Activated naive CD4-positive, alpha-beta T cell treated with anti-CD3 and anti-CD28 coated beads, Interleukin-2, amount 50 U/mL, for 72 hours (primary cell): ENCODE measurements at places on chromosomes 1 and 21. TPM values are rescaled to one million over a fixed set of nuclear protein-coding genes. Genes with fewer than 3 reads are reported as not detected.

AKNAD1 gene
- not detected for total RNA-seq

OR2L3 gene
- not detected for total RNA-seq

GRCh38 chr1:24932284-24932683 lies 2.2 kb upstream of the RUNX3 start:
- DNase-seq, result peak; percentile 87

DNA sequence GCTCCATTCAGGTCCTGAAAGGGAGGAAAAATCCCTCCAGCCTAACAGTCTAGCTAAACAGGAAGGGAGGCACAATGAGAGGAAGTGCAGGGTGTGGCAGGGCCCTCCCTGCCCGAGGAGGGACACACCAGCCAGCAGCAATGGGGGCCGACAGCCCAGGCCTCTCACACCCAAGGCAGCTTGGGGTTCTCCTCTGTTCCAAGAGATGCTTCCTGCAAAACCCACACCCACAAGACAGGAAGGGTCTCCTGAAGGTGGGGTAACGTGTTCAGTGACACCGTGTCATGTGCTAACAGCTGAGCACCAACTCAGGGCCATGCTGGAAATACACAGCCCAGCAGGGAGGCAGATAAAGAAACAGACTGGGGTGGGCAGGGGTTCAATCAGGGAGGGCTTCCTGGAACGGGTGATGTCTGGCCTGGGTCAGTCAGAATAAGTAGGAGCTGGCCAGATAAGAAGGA lies 10.2 kb downstream of the ECE1 start:
- no peak for DNase-seq

GRCh38 chr1:21913763-21914162 lies 23.3 kb downstream of the HSPG2 start:
- DNase-seq, result no peak

DNA sequence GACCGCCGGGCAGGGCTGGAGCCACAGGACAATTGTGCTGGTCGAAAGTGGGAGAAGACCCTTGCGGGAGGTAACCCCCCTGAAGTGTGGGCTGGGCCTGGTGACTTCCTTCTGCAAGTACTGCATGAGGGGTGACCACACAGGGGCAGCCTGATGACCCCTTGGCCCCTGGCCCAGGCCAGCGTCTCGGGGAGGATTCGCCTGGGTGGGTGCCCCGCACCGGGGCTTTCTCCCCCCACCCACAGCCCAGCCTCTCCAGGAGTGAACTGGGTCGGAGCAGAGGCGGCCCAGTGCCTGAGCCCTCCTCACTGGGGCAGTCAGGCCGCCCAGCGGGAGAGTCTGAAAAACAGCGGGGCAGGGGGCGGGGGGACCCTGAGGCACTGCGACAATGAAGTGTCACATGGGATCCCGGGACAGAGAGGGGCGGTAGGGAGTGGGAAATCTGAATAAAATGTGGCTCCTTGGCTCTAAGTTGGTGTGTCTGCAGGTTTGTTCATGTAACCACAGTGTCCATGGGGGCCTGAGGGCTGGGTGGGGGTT lies 1.6 kb upstream of the DNMT3L start:
- no peak for DNase-seq
